ENCODE measurements at places on chromosomes 12 and 14.

DNA sequence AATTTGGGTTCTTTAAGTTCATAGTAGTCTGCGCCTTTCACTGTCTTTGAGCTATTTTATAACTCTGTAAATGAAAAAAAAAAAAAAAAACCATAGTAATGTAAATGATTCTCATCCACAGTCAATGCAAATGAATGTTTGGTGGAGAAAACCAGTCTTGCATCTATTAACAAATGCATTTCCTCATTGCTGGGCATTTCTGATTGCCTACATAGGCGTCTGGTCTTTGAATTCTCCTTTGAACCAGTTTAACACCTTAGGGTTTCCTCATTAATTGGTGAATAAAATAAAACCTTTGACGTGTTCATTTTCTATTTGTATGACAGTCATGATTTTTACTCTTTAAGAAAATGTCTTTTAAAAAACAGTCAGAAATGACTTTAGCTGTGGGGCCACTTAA lies 114.8 kb downstream of the C12orf75 start:
- no peak for DNase-seq

DNA sequence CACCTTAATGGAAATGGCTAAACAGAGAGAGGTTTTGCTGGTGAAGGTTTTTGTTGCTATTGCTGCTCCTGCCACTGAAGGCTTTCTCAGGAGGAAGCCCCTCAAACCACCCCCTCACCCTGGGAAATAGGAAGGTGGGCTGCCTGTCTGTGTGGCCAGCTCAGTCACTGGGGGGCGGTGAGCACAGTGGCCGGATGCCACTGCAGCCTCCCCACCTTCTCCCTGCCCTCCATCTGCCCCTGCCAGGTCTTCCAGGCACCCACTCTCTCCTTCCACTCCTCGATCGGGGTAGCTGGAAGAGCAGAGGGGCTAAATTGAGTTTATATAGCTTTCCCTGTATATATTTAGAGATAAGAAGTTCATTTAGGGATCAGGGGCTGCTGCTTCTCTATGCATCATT lies 80.8 kb downstream of the PAPOLA start:
- no peak for DNase-seq

DNA sequence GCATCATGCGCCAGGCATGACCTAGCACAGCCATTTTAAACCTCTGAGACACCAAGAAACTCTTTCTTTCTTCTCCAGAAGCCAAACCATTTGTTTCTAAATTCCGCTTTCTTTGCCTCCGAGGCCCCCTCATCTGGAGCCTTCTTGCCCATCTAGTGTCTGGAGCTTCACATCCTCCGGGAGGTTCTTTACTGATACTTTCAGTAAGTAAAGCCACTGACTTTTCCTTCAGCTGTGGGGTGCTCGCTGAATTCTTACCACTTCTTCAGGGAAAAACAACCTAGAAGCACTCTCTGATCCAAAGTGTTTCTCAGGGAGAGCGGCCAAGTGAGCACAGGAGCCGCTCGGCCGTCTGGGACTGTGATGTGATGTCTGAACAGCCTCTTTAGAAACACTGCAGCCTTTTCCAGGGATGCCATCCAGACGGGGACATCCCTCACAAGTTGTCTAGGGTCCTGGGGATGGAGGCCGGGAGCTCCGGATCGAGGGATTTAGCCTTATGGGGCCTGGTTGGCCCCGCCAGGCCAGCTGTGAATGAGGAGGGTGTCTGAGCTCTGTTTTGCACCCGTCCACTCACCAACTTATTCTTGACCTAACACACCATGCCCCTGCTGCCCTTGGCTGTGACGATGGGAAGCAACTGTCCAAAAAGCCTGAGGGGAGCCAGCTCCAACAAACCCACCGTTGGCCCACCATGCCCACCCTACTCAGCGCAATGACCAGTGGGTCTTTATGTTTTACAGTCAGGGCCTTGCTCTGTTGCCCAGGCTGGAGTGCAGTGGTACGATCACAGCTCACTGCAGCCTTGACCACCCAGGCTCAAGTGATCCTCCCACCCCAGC lies 160.6 kb downstream of the ZFP36L1 start:
- no peak for DNase-seq

GRCh38 chr14:99274346-99275221 lies 2.6 kb upstream of the BCL11B start:
- peak; percentile 98 for DNase-seq

DNA sequence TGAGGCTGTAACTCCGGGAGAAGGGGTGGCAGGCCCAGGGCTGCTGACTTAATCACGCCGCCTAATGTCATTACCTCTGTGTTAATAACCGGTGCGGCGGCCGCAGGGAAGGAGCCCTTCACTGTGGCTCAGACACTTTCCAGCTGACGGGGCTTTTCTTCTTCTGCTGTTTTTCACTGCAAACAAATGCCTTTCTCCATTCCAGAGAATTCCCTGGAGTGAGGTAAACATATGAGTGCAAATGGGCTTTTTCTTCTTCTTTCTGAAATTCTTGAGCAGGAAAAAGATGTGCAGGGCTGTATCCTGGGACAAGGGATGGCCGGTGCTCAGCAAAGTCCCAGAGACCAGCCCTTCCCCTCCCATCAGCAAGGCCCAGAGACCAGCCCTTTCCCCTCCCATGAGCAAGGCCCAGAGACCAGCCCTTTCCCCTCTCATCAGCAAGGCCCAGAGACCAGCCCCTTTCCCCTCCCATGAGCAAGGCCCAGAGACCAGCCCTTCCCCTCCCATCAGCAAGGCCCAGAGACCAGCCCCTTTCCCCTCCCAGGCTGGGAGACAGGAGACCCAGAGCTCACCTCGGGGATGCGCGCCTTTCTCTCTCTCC lies 33.4 kb upstream of the FAM181A start:
- no peak for DNase-seq

- DNase-seq = no peak
Measured at GRCh38 chr14:55026441-55026792, 482 bp downstream of the WDHD1 start.

All from Daoy (cell line).